ENCODE measurements at places on chromosomes 16 and 17.
A peak's percentile ranks its signal among the peaks of the same experiment; 100 is the strongest.

DNA sequence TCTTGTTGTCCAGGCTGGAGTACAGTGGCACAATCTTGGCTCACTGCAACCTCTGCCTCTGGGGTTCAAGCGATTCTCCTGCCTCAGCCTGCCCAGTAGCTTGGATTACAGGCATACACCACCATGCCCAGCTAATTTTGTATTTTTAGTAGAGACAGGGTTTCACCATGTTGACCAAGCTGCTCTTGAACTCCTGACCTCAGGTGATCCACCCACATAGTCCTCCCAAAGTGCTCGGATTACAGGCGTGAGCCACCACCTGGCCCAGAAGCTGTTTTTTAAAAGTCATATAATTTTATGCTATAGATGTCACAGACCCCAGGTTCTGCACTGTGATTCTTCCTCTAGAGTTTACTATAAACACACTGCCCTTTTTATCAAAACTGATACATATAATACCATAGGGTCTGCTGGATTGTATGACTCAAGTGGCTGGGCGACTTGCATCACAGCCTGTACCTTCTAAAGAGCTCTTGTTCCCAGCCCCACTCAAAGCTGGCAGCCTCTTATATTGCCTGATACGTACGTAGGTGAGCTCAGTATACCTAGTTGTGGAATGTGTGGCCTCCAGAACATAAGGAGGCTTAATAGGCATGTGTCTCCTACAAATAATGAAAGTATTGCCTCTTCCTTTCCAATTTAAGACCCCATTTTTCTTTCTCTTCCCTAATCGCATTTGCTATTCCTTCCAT lies 295.8 kb downstream of the ZFHX3 start:
- no peak for DNase-seq

GRCh38 chr16:50188619-50189136 lies 35.6 kb downstream of the TENT4B start:
- DNase-seq: no peak

DNA sequence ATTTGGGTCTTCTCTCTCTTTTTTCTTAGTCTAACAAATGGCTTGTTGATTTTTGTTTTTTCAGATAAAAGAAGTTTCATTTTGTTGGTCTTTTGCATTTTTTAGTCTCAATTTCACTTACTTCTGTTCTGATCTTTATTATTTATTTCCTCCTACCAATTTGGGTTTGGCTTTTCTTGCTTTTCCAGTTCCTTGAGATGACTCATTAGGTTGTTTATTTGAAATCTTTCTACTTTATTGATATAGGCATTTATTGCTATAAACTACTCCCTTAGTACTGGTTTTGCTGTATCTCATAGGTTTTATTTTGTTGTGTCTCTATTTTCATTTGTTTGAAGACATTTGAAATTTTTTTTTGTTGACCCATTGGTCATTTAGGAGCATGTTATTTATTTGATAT lies 152.2 kb upstream of the MPHOSPH6 start:
- DNase-seq: no peak

DNA sequence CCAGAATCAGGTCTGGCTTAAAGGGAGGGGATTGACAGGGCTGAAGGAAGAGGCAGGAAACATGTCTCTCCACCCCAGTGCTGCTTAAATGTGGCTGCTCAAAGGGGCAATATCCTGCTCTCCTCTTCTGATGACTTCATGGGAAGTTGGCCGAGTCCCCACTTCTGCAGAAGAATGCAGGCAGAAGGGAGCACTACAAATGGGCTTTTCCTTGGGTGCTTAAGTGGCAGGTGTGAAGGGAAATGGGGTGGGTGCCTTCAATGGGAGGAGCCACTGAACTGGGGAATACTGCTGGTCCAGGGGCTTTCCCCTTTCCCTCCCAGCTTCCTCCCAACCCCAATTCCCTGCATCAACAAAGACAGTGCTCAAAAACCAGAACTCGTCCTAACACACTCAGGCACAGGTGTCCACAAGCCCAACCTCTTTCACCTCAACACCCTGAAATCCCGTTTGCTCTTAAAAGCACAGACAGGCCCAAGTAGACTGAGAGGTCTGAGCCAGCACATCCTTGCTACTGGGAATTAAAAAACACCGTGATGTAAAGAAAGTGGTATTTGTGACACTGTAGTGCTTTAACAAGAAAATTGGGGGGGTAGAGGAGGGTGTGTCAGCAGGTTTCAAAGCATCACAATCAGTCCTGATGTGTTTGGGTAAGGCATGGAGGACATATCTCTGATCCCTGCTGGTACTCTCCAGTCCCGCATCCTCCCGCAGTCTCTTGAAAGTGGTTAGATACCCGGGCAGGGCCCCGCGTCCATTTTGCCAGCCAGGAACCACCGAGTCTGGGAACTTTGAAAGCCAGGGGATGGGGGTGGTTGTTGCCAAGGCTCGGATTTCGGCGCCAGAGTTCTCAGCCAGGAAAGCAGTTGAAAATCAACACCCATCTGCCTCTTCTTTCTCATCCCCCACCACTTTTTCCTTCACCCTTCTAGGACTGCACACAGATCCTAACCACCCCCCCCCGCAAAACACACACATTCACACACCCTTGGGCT lies 1.6 kb downstream of the CA10 start:
- no peak for DNase-seq

- DNase-seq: peak; percentile 80
Measured at GRCh38 chr16:785563-786535, 2.3 kb downstream of the RPUSD1 start.

DNA sequence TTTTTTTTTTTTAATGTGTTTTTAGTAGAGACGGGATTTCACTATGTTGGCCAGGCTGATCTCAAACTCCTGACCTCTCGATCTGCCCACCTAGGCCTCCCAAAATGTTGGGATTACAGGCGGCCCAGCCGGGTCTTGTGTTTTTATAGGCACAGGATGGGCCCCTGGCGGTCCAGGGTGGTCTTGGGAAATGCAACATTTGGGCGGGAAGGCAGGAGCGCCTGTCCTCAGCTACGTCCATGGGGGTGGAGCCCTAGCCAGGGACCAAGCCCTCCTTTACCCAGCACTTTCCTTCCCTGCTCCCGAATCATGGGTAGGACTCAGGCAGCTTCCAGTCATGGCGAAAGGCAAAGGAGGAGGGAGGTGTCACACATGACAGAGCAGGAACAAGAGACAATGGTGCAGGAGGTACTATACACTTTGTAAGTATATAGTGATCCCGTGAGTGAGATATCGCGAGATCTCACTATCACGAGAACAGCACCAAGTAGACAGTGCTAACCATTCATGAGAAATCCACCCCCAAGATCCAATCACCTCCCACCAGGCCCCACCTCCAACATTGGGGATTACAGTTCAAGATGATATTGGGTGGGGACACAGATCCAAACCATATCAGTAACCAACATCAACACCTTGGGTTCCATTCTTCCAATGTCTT lies 226.7 kb upstream of the WSCD1 start:
- no peak for DNase-seq

GRCh38 chr16:53549970-53550690 lies 47.1 kb upstream of the AKTIP start:
- peak; percentile 73 for DNase-seq

- DNase-seq: no peak
Measured at GRCh38 chr16:77555126-77555525, 120.3 kb upstream of the ADAMTS18 start.

GRCh38 chr17:8062435-8062806 lies 23.6 kb downstream of the ALOX15B start:
- no peak for DNase-seq

- DNase-seq: peak; percentile 41
Measured at GRCh38 chr17:52524096-52524637, 365.7 kb upstream of the CA10 start.

DNA sequence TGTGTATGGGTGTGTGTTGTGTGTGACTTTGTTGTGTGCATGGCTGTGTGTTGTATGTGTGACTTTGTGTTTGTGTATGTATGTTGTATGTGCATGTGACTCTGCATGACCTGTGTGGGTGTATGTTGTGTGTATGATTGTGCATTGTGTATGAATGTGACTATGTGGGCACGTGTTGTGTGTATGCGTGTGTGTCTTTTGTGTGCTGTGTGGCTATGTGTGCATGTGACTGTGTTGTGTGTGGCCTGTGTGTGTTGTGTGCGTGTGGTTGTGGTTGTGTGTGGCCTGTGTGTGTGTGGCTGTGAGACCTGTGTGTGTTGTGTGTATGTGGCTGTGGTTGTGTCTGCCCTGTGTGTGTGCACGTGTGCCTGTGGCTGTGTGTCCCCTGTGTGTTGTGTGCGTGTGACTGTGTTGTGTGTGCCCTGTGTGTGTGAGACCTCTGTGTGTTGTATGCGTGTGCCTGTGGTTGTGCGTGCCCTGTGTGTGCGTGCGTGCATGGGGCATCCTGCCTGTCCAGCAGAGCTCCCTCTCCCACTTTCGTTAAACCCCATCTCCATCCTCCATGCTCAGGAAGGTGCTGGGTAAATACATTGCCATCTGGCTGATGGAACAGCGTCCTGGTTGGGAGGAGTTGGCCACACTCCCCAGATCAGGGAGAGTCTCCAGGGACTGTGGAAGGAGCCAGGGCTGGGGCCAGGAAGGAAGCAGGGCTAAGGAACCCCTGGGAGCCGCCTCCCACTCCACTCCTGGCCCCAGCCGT lies 90.1 kb upstream of the GSE1 start:
- no peak for DNase-seq

DNA sequence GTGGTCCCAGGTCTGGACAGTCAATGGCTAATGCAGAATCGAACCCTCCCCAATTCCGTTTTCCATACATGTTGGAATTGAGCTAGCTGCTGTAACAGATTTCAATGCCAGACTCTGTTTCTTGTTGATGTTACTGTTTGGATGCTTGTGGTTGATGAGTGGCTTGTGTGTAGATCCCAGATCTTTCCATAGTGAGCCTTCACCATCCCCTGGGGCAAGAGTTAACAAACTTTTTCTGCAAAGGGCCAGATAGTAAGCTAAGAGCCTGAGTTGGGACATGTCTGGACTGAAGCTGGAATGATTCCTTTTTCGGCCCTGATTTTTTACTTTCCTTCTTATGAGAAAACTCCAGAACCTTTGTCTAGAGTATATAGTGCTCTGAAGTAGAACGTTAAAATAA lies 296.3 kb downstream of the CPPED1 start:
- no peak for DNase-seq

DNA sequence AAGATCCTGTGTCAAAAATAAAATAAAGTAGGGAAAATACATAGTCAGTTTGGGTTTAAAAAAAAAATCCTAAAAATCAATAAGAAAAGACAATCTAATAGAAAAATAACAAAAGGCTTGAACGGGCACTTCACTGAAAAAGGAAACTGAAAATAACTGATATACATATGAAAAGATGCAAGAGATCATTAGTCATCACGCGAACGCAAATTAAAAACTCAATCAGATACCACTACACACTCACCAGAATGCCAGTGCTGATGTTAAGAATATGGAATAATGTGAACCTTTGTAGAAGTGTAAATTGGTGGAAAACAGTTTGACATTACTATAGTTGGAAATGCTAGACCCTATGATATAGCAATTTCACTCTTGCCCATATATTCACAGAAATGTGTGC lies 14.6 kb downstream of the GNGT2 start:
- DNase-seq: peak; percentile 59

- no peak for DNase-seq
Measured at GRCh38 chr17:79617304-79617703, 6.5 kb upstream of the RBFOX3 start.

- no peak for DNase-seq
Measured at GRCh38 chr16:68359398-68360191, 48.8 kb downstream of the PRMT7 start.

DNA sequence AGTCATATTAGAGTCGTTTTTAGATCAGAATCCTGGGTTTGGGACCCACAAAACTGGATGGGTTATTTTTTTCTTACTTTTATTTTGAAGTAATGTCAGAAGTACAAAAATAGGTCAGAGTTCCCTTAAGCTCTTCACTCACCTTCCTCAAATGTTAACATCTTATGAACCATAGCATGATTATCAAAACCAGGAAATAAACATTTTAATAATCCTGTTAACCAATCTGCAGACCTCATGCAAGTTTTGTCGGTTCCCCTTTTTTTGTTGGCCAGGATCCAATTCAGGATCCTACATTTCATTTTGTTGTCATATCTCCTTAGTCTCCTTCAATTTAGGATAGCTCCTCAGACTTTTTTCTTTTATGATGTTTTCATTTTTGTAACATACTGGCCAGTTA lies 162.0 kb downstream of the CHD9 start:
- DNase-seq: no peak

- DNase-seq: no peak
Measured at GRCh38 chr17:73580073-73580710, 64.1 kb downstream of the SDK2 start.

DNA sequence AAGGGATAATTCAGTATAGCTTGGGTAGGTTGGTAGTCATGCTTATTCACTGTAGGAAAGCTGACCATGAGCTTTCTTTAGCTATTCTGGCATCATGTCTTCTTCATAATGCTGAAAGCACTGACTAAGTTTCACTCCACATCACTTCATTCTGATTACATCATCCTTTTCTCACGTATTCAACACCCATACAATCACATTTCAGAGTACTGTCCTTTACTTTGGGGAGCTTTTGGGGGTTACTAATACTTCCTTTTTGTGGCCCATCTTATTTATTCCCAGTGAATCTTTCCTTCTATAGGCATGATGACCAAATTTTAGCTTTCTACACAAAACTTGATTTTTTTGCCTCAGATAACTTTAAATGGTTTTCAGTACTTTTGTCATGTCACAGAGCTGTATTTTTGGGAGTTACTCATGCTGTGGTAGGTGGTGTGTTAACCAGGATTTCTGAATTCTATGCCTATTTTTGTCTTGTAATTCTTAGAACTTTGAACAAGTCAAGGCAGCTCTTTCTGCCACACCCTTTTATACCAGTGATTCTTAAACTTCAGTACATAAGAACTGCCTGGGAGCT lies 23.5 kb downstream of the TADA2A start:
- DNase-seq: peak; percentile 77

DNA sequence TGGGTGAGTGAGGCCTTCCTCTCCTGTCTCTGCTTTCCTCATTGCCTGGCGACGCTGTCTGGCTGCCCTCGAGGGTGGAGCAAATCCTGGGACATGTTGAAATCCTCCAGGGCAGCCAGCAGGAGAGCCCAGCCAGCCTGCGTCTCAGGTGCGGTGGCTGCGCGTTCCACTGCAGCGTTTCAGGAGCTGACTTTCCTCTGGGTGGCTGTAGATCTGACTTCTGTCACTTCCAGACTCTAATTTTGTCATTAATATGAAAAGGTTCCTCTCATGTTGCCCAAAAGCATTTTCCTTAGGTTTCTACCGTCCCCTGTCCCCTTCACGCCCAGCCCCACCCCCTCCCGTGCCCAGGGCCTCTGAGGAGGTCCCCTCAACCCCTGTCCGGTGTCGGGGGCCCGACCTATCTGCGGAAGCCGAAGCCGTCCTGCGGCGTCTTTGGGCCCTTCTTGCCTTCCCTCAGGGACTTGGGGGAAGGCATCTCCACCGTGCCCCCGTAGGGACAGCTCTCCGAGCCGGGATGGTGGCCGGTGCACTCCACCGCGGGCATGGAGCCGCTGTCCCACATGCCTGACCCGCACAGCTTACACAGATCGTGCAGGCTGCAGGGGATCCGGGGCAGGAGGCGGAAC lies 95.1 kb downstream of the TBC1D16 start:
- no peak for DNase-seq

DNA sequence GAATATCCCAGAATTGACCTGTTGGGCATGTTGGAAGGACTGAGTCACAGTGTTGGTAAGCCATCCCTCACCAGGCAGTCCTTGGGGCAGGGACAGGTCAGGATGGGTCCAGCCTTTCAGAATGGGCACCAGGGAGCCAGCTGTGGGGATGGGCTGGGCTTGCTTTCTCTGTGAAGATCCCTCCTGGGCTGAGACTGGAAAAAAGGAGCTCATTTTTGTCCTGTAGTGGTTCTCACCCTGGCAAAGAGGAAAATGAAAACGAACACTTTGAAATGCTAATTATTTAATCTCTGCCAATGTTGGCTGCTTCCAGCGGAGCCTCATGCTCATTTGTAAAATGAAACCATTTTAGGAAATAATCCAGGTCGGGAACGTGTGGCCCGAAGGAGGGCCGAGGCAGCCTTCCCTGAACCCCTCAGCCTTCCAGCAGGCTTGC lies 237.5 kb upstream of the SALL1 start:
- no peak for DNase-seq

Measured in activated CD4-positive, alpha-beta T cell treated with anti-CD3 and anti-CD28 coated beads, Interleukin-10, Interleukin-2, amounts not matched to agents 100 ng/mL and 50 ng/mL, durations not matched to agents 16 hours and 8 hours (primary cell).